MG63 (cell line): ENCODE measurements at places on chromosomes 13 and 19.

DNA sequence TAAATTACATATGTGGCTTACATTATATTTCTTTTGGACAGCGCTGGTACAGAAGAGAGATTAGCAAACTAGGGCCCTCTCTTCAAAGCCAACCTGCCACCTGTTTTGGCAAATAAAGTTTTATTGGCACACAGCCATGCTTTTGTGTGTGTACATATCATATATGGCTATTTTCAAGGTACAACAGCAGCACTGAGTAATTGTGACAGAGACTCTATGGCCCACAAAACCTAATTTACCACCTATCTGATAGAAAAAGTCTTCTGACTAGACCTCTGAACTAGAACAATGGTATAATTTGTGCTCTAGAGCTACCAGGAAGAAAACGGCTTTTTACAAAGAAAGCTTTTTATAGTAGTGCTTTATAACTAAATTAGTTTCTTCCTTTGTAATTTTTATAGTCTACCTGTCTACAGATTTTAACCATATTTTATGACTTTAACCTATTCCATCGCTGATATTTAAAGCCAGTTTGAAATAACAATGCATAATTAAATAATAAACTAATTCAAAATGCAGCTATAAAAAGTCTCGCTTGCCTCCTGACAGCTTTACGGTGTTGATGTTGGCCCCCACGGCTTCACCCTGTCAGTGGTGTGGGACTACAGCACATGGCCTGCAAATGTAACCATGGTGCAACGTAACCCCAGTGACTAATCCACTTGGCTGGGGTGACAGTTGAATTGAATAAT is 17.7 kb upstream of the DPY19L3 start:
- peak; percentile 79 for DNase-seq

DNA sequence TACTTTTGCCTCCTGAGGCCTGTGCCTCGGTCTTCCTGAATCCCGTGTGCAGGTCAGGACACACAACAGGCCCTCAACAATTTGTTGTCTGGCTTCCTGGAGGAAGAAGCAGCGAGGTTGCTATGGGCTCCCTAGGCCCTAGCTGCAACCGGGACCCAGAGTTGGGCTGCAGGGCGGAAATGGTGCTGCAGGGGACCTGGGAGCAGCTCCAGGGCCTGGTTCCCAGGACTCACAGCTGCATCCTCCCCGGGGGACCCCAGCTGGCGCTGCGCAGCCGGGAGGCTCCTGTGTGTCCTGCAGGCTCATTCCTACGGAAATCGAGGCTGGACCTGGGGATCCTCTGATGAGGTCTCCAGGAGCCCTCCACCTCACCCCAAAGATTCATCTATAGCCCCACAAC is 999 bp upstream of the TNFAIP8L1 start:
- no peak for DNase-seq

GRCh38 chr19:46288896-46289588 is 7.8 kb upstream of the HIF3A start:
- peak; percentile 83 for DNase-seq

DNA sequence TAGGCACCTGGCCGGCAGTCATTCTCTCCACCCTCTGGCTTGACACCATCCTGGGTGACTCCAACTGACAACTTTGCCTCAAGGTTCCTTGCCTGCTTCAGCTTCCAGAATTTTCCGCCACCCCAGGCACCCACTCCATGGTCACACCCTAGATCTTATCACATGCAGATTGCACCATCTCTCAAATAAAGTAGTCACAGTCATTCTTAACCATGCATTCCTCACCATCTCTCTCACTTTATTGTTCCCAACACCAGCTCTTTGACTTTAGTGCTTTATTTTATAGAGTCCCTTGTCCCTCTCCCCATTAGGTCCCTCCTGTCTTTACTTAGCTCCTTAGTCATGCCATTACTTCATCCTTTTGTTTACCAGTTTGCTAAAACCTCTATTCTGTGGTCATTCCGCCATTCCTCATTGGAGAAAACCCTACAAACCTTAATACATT is 351.7 kb downstream of the SPRY2 start:
- DNase-seq = no peak

- no peak for DNase-seq
Measured at GRCh38 chr13:93466502-93467036, 240.0 kb downstream of the GPC6 start.

GRCh38 chr13:25803641-25804040 is 248.2 kb downstream of the SHISA2 start:
- DNase-seq = no peak

GRCh38 chr13:40233731-40234195 is 432.7 kb downstream of the FOXO1 start:
- DNase-seq = no peak

GRCh38 chr13:101398191-101398590 is 18.1 kb downstream of the NALCN start:
- DNase-seq = no peak

DNA sequence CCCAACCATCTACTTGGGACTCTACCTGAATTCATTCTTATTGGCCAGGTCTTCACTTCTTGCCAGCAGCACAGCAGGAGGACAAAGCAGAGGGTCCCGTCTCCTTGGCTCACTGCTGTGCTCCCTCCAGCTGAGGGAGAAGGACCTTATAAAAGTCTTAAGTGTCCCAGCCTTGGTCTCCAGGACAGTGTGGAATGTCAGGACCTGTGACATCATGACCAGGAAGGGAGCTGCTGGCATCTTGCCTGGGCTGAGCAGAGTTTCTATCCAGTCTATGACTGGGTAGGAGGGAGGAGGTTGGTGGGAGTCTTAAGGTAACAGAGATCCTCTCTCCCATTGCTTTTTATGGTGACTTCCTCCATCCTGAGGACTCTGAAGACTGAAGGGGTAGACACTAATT is 56.6 kb upstream of the ANKRD10 start:
- DNase-seq = no peak

DNA sequence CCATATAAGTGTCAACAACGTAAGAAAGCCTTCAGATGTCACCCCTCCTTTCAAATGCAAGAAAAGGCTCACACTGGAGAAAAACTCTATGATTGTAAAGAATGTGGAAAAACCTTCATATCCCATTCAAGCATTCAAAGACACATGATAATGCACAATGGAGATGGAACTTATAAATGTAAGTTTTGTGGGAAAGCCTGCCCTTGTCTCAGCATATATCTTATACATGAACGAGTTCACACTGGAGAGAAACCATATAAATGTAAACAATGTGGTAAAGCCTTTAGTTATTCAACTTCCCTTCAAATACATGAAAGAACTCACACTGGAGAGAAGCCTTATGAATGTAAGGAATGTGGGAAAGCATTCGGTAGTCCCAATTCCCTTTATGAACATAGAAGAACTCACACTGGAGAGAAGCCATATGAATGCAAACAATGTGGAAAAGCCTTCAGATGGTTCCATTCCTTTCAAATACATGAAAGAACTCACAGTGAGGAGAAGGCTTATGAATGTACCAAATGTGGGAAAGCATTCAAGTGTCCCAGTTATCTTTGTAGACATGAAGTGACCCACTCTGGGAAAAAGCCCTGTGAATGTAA is 11.1 kb downstream of the ZNF844 start:
- no peak for DNase-seq

GRCh38 chr13:41699759-41700158 is 242.4 kb downstream of the RGCC start:
- DNase-seq = no peak

- DNase-seq = peak; percentile 41
Measured at GRCh38 chr19:49425922-49426592, 869 bp downstream of the GFY start.

- no peak for DNase-seq
Measured at GRCh38 chr13:36858290-36858689, 39.3 kb downstream of the RFXAP start.

DNA sequence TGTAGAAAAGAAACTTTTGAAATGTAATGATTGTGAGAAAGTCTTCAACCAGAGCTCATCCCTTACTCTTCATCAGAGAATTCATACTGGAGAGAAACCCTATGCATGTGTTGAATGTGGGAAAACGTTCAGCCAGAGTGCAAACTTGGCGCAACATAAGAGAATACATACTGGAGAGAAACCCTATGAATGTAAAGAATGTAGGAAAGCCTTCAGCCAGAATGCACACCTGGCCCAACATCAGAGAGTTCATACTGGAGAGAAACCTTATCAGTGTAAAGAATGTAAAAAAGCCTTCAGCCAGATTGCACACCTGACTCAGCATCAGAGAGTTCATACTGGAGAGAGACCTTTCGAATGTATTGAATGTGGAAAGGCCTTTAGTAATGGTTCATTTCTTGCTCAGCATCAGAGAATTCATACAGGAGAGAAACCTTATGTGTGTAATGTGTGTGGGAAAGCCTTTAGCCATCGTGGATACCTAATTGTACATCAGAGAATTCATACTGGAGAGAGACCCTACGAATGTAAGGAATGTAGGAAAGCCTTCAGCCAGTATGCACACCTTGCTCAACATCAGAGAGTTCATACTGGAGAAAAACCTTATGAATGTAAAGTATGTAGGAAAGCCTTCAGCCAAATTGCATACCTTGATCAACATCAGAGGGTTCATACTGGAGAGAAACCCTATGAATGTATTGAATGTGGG is 19.3 kb downstream of the ZNF583 start:
- DNase-seq = no peak

GRCh38 chr19:31214086-31214485 is 135.2 kb downstream of the TSHZ3 start:
- peak; percentile 99 for DNase-seq

DNA sequence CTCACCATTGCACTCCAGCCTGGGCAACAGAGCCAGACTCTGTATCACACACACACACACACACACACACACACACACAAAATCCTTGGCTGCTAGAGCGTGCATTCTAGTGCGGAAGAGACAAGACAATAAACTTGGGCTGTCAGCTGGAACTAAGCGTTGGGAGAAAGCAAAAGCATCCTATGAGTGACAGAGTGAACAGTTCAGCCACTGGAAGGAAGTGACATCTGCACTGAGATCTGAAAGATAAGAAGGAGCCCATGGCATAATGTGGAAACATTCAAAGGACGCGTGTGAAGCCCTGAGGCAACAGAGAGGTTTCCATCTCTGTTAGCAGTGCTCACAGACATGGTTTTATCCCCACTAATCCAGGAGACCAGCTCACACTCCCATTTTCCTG is 3.5 kb upstream of the SLC1A5 start:
- DNase-seq = no peak
